ENCODE measurements at places on chromosomes 4 and X.
A peak's percentile ranks its signal among the peaks of the same experiment; 100 is the strongest.

DNA sequence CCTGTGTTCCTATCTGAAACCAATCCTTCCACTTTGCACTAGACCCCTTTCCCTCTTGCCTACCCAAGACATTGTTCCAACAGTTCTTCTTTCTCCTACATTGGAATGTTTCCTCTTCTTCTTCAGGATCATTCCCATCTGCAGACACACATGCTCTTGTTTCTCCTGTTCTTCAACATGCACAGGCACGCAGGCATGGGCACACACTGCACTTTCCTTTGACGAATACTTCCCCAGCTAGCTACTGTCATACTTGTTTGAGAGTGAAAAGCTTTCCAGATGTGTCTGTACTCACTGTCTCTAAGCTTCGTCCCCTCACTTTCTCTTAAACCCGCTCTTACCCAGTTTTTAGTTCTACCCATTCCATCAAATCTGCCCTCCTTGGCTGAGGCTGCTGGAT lies 31.8 kb upstream of the ERVMER34-1 start:
- DNase-seq = no peak

DNA sequence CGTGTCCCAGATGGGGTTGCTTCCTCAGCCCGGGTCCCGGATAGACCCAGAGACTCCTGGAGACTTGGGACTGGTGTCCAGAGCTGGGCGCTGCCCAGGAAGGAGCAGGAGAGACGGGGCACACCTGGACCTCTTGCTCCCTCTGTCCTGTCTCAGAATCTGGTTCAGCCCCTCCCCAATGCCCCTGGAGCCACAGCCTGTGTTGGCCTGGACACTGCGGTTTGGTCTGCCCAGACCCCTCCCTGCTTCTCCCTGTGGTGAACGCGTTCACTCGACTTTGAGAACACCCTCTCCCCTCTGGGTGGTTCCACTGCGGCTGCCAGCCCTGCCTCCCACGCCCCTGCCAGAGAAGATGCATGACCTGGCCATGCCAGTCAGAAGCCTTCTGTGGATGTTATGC lies 111.1 kb downstream of the HMX1 start:
- DNase-seq = peak; percentile 28

DNA sequence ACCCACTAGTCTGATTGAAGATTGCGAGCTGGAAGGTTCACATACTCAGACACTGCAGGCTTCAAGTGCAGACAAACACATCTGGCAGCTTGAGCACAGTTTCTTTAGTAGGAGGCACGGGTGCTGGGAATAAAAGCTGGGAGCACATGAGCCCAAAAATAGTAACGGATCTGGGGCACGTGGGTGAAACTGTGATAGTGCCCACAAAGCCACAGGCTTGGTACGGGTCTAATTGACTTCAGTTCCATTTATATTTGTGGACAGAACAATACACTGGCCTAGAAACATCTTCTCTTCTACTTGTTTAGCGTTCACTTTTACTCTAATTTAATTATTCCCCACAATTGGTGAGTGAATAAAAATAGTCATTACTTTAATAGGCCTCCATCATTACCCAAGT lies 2370.7 kb downstream of the PCDH7 start:
- DNase-seq = no peak

DNA sequence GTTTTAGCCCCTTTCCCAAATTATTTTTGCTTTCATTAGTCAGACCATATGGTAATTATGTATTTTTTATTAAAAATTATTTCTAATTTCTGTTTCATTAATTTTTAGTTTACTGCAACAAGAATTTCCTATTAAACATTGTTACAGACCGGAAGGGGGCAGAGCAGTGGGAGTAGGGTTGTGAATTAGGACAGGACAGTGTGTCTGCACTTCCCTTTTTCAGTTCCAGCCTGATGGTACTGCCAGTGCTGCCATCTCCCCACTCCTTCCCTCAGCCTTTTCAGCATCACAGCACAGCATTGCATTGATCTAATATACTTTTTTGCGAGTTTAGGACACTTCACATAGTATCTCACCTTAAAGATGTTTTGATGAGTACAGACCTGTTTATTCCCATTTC lies 76.5 kb downstream of the STIM2 start:
- DNase-seq = no peak

- DNase-seq = no peak
Observed at GRCh38 chr4:52873861-52874343, 11.8 kb downstream of the RASL11B start.

GRCh38 chrX:119411959-119412358 lies 12.8 kb downstream of the SLC25A43 start:
- DNase-seq = no peak

DNA sequence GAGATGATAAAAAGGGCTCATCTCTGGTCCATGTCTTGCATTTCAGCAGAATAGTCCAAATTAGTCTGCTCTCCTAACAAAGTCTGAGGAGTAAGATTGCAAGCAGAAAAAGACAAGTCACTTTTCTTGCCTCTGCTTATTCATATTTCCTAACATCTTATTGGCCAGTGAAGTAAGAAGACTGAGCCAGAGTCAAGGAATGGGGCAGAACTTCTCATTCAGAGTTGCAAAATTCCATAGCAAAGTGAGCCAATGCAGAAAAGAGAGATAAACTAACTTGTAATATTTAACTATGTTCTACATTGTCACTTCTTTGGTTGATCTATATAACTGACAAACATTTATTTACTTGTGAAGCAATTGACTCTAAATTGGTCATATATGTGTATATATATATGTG lies 2304.0 kb downstream of the ARAP2 start:
- no peak for DNase-seq

DNA sequence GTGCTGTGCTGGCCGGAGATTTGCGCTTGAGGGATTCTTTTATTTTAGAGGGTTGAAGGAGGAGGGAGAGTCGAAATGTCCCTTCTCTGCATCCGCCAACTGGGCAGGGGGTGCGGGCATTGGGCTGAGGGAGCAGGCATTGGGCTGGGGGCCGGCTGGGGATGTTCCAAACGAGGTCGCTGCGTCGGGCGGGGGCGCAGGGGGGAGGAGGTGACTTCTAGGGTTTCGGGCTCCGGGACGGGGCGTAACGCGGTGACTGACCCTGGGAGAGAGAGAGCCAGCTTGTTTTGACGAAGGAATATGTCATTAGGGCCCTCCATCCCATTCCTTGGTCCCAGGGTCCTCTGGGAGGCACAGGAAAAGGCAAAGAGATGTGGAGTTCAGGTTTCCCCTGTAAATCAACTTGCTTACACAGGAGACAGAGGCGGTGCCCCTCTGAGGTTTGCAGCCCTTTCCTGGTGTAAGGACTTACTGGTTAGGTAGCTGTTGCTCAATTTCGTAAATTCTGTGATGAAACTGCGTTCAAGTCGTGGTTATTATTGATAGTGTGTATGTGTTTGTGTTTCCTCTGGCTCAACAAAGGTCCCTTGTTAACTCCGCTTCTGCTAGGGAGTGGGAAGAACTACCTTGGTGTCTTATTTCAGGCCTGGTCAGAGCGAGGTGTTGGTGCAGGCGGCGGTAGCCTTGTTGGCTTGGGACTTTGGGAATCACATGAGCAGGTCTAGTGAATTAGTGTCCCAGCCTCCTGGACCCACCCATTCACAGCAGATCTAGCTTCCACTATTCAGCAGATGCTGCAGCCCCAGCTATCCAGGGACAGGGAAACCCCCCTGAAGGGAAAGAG lies 716 bp downstream of the FHIP1A start:
- peak; percentile 51 for DNase-seq

- no peak for DNase-seq
Observed at GRCh38 chr4:36337665-36338185, 56.3 kb downstream of the DTHD1 start.

DNA sequence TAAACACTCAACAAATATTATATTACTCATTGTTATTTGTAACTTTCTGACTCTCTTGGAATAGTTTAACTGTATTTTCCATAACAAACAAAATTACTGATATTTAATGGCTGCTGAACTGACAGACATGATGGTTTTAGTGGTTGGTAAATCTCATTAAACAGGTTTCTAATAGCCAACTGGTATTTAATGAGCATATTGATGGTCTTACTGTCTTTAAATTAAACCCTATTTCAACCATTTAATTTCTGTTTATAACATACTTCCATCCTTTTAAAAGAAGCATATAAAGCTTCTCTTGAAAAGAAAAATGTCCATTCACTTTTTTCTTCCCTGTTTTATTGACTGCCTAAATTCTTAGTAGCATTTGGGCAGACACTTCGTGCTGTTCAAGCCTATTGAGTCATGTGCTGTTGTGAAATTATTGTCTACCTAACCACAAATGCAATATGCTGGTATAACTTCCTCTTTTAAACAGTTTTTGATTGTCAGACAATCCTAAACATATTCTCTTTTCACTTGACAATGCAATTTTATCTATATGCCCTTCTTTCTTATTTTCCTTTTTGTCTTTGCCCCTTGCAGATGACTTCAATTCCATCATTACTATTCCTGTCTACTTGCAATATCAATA lies 163.9 kb upstream of the SLC7A11 start:
- DNase-seq = no peak

- DNase-seq = no peak
Observed at GRCh38 chr4:137076908-137077307, 455.4 kb downstream of the PCDH18 start.

GRCh38 chr4:147318586-147318985 lies 162.3 kb upstream of the EDNRA start:
- no peak for DNase-seq

GRCh38 chr4:96698831-96699230 lies 858.9 kb downstream of the PDHA2 start:
- no peak for DNase-seq

- DNase-seq = no peak
Observed at GRCh38 chr4:188201851-188202250, 62.6 kb downstream of the TRIML1 start.

DNA sequence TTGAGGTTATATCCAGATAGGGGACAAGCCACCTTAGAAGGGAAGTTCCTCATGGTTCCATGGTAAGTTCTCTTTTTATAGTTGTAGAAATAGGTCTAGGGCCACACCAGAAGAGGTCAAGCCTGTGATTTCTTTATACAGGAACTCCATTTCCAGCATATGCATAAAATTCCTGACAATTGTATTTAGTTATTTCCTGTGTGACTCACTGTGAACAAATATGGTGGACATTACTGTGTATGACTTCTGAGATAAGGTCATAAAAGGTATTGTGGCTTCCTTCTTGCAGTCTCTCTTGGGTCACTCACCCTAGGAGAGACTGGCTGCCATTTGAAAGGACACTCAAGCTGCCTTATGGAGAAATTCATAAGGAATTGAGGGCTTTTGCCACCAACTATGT lies 2.2 kb upstream of the C4orf36 start:
- DNase-seq = no peak

DNA sequence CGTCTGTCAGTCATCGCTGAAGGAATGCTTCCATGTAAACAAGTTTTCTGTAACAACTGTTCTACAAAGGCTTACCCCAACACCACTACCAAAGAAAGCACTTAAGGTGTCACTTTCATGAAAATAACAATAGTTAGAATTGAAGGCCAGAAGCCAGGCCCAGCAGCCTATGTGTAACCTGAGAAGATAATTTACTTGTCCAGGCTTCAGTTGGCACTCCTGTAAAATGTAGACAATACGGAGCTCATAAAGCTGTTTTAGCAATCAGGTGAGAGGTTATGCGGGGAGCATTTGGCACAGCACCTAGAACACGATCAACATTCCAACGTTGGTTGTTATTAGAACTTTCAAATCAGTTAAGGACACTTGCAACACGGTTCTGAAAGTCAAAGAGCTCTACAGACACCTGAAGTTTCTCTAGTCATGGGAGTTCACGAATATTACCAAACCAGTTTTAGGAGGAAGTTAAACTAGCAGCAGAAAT lies 15.7 kb downstream of the ADGRA3 start:
- DNase-seq = no peak

- DNase-seq = no peak
Observed at GRCh38 chr4:174631901-174632758, 109.8 kb upstream of the HPGD start.

DNA sequence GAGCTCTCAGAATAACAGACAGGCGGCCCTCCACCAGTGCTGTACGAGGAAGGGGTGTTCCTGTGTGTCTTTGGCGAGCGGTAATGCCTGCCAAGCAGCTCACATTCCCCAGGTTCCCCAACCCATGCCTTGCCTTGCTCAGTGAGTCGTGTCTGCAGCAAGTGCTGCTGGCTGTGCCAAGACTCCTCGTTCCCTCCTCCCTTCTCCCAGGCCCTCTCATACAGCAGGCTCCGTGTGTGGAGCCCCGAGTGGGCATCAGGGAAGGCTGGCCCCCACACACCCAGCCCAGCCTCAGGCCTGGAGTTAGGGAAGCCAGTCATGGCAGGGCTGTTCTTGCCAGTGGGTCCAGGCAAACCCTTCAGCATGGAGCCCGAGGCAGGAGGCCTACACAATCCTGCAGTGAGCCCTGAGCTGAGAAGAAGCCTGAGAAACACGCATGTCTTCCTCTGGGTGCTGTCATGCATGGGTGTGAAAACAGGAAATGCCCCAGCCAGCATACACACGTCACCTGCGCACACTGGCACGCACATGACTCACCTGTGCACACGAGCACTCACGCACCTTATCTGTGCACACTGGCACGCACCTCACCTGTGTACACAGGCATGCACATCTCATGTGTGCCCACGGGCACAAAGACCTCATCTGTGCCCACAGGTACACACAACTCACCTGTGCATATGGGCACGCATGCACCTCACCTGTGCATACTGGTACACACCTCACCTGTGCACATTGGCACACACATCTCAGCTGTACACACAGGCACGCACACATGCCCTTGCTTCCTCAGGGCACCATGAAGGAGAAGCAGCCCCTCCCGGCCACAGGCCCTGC lies 238.7 kb downstream of the DHRSX start:
- peak; percentile 28 for DNase-seq

GRCh38 chr4:61783050-61783449 lies 582.9 kb downstream of the ADGRL3 start:
- no peak for DNase-seq

GRCh38 chrX:49919617-49920016 lies 2.8 kb upstream of the CLCN5 start:
- no peak for DNase-seq

DNA sequence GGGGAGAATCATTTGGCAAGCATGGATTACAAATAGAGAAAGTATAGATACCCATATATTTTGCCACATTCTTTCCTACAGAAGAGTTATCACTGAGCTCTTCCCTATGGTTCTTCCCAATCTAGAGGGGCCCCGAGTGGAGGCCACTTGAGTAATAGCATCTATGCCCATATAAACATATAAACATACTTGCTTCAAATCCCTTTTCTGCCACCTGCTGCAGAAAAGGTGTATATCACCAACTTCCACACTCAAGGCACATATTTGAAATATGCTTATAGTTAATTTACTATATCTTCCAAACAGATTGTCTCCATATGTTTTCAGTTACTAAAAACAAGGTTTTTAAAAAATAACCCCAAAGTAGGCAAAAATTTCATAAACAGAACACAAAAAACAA lies 642.8 kb upstream of the DIPK2B start:
- no peak for DNase-seq

- DNase-seq = no peak
Observed at GRCh38 chr4:139670775-139671174, 5.2 kb downstream of the MGST2 start.

- no peak for DNase-seq
Observed at GRCh38 chr4:134408897-134409296, 207.3 kb upstream of the PABPC4L start.

DNA sequence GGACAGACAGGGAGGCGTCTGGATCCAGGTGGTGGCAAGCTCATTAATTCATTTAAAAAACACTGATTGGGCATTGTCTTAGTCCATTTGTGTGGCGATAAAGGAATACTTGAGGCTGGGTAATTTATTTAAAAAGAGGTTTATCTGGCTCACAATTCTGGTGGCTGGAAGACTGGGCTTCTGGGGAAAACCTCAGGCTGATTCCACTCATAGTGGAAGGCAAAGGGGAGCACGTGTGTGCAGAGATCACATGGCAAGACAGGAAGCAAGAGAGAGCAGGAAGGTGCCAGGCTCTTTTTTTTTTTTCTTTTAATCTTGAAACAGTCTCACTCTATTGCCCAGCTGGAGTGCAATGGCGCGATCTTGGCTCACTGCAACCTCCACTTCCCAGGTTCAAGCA lies 100.2 kb upstream of the METTL14 start:
- no peak for DNase-seq
